Daoy (cell line): ENCODE measurements at places on chromosomes 16 and 17. TPM values are rescaled to one million over a fixed set of nuclear protein-coding genes. Genes with fewer than 3 reads are reported as not detected.

DNA sequence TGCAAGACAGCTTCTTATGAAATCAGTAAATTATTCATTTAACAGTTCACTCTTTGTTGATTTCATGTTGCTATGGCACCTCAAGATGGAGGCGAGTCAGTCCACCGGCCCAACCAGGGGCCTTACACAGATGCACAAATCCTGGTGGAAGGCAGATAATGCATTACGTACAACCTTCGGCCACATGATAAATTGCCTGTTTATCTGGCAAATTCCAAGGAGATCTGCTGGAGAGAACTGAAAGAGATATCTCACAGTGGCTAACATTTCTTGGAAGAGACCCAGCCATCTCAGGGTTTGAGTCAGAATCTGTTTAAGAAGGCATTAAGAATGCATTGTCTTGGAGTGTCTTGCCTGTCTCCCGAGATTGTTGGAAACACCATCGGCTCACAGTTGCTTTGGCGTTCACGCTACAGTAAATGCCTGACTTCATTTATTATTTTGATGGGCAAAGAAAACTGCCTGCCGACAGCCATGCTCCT, 225.6 kb downstream of the MSI2 start:
- DNase-seq = peak; percentile 77

Gene DOC2A
- 0.18 TPM in 1 of 2 replicates, not detected in the other for total RNA-seq

Gene STX1B
- total RNA-seq = under 0.01 TPM in 1 of 2 replicates, not detected in the other

DNA sequence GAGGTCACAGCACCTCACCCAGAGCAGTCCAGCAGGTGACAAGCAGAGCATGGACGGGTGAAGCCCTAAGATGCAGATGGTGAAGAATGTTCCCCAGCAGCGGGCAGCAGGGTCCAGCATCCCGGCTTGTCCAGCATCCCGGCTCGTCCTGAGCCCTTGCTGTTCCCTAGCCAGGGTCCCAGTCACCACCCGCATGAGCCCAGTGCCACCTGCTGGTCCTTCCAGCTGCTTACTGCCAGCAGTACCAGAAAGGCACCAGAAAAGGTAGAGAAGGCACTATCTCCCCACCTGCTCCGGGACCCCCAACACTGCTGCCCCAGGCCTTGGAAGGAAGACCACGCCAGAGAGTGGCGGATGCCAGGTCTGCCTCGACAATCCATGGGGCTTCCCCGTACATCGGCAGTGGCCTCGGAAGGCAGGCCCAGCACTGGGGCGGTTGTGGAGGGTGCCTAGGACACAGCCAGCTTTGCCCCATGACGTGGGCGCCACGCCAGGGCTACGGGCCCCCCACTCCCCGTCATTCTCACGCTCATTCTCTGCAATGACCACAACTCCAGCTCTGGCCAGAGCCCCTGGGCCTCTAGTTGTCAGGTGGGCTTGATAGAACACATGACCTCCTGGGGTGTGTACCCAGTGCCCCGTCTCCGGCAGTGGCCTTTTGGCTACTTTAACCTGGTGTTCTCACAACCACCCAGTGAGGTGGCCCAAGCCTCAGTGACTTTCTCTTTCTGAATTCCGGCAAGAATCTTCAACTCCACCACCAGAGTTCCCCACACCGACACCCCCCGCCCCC, 1.4 kb downstream of the CENPX start:
- peak; percentile 87 for DNase-seq

Gene SOX9
- 7.4 and 8.4 TPM in 2 replicates for total RNA-seq

Gene BLTP2
- total RNA-seq = 64.9 and 65.8 TPM in 2 replicates

Gene KCTD13
- total RNA-seq = 9.0 and 24.2 TPM in 2 replicates
